Naive thymus-derived CD8-positive, alpha-beta T cell (primary cell): ENCODE measurements at places on chromosomes 7 and 10. TPM values are rescaled to one million over a fixed set of nuclear protein-coding genes. Genes with fewer than 3 reads are reported as not detected.
A peak's percentile ranks its signal among the peaks of the same experiment; 100 is the strongest.

GRCh38 chr7:33286501-33286900 is 157.1 kb downstream of the BBS9 start:
- H3K4me1 ChIP-seq = no peaks in the 10 kb centered on the region

- H3K27me3 ChIP-seq = peaks cover 2% of the 10 kb centered on the region
- H3K4me1 ChIP-seq = no peaks in the 10 kb centered on the region
- H3K4me3 ChIP-seq = no peak overlapping the region
- no peak overlapping the region for H3K27ac ChIP-seq
- no peak for DNase-seq
These were observed 538.5 kb downstream of the HTR7 start for GRCh38 chr10:90319188-90319914.

GRCh38 chr10:110499796-110500514 is 2.2 kb downstream of the DUSP5 start:
- no peaks in the 10 kb centered on the region for H3K27me3 ChIP-seq
- peaks cover 69% of the 10 kb centered on the region for H3K4me1 ChIP-seq
- no peak for DNase-seq
- peak overlapping the region; percentile 90 for H3K4me3 ChIP-seq

DNA sequence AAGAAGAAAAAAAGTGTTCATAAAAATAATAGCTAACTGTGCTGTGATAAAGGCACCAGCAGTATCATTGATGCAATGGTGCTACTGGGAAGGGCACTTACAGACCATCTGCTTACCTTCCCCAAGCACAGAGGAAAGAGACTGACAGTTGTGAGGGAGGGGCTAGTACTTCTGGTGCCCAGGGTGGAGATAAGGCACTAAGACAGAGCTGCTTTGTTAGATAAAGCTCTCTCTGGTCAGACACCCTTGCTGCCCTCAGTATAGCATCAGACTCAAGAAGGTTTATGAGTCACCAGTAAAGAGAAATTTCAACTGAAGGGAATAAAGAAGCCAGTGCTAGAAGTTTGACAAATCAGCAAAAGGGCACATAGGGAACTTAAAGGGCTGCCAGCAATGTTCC is 325.6 kb downstream of the HPSE2 start:
- no peak overlapping the region for H3K27ac ChIP-seq
- no peak overlapping the region for H3K4me3 ChIP-seq
- H3K27me3 ChIP-seq = peaks cover 4% of the 10 kb centered on the region
- DNase-seq = no peak
- no peaks in the 10 kb centered on the region for H3K4me1 ChIP-seq

DNA sequence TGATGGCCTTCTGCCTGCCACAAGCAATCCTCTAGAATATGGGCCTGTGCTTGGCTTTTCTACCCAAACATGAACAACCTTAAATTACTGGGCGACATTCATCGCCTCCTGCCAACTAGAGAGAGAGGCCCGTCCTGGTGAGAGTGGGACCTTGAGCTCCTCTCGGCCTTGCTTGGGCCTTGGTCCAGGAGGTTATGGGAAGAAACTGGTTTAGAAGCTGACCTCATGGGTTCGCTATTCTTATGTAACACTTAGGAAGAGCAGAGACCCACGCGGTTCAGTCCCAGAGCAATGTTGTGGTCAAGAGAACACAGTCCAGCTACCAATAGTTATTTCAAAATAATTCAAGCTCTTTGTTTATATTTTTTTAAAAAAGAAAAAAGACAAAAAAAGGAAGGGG is 176.3 kb upstream of the ZNF32 start:
- H3K27ac ChIP-seq = no peak overlapping the region
- H3K36me3 ChIP-seq = no peaks in the 10 kb centered on the region
- no peak overlapping the region for H3K4me3 ChIP-seq
- H3K4me1 ChIP-seq = peaks cover 9% of the 10 kb centered on the region
- no peak for DNase-seq

The GDF2 gene
- total RNA-seq = not detected

The CYP26A1 gene
- not detected for total RNA-seq

The TSPAN12 gene
- total RNA-seq = not detected

The CYP3A7 gene
- total RNA-seq = not detected
